ENCODE measurements at places on chromosomes 3 and 15.

- DNase-seq = no peak
These were observed 204.9 kb downstream of the CADPS start for GRCh38 chr3:62670351-62670750.

GRCh38 chr3:192212335-192212734 lies 515.0 kb downstream of the FGF12 start:
- no peak for DNase-seq

DNA sequence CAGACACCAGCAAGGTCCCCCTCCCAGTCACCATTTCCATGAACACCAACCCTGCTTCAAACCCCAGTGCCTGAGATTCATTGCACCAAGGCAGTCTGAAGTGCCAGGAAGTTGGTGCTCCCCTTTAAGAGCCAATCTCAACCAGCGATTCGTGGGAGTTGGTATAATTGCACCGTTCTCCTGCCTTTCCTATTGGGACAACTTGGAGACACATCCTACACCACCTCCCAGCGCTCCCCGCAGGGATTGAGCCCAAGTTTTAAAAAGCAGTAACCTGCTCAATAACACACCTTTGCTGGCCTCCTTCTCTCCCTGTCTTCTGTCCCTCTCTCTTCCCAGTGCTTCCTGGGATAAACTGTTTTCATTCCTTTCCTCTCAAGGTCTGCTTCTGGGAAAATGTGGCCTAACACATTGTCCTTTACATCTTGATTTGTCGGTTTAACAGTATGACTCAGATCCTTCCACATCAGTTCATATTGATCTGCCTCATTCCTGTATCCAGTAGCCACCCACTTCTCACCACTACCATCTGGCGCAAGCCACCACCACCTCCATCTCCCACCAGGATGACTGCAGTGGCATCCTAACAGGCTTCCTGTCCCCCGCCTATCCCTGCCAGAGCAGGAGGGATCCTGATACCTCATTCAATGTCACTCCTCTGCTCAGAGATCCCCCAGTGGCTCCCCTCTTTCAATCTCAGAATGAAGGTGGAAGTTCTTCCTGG lies 37.8 kb upstream of the HRH1 start:
- DNase-seq = no peak

GRCh38 chr3:155285936-155286335 lies 7.5 kb downstream of the STRIT1 start:
- no peak for DNase-seq

DNA sequence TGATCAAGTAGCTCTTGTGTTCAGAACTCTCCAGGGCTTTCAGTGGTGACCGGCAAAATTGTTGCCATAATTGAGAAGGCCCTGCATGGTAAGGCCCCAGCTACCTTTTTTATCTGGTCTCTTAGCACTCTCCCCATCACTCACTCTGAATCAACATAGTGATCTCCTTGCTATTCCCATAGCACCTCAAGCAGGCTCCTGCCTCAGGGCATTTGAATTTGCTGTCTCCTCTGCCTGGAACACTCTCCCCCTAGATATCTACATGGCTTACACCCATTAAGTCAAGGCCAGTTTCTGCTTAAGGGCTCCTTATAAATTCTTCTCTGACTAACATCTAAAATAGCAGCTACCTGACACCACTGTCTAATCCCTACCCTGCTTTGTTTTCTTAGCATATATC lies 3.3 kb upstream of the ARID3B start:
- no peak for DNase-seq

GRCh38 chr3:123349201-123349535 lies 99.7 kb downstream of the ADCY5 start:
- DNase-seq = no peak

- DNase-seq = no peak
These were observed 145.9 kb downstream of the IGF1R start for GRCh38 chr15:98794211-98794610.

DNA sequence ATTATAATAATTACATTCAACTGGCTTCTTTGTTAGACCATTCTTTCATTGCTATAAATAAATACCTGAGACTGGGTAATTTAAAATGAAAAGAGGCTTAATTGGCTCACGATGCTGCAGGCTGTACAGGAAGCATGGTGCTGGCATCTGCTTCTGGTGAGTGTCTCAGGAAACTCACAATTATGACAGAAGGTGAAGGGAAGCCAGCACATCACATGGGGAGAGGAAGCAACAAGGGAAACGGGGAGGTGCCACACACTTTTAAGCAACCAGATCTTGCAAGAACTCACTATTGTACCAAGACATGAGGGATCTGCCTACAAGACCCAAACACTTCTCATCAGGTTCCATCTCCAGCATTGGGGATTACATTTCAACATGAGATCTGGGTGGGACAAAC lies 413.1 kb upstream of the ARRDC4 start:
- DNase-seq = no peak

DNA sequence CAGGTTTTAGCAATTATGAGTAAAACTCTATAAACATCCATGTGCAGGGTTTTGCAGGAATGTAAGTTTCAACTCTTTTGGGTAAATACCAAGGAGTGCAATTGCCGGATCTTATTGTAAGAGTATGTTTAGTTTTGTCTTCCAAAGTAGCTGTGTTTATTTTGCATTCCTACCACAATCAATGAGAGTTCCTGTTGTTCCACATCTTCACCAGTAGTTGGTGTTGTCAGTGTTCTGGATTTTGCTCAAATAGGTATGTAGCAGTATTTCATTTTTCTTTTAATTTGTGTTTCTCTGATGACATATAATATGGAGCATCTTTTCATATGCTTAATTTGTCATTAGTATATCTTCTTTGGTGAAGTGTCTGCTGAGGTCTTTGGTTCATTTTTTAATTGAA lies 185.1 kb upstream of the GALNT15 start:
- DNase-seq = no peak

GRCh38 chr3:154992655-154993054 lies 87.5 kb upstream of the MME start:
- DNase-seq = no peak

GRCh38 chr3:107919239-107919638 lies 171.6 kb downstream of the CD47 start:
- DNase-seq = no peak

DNA sequence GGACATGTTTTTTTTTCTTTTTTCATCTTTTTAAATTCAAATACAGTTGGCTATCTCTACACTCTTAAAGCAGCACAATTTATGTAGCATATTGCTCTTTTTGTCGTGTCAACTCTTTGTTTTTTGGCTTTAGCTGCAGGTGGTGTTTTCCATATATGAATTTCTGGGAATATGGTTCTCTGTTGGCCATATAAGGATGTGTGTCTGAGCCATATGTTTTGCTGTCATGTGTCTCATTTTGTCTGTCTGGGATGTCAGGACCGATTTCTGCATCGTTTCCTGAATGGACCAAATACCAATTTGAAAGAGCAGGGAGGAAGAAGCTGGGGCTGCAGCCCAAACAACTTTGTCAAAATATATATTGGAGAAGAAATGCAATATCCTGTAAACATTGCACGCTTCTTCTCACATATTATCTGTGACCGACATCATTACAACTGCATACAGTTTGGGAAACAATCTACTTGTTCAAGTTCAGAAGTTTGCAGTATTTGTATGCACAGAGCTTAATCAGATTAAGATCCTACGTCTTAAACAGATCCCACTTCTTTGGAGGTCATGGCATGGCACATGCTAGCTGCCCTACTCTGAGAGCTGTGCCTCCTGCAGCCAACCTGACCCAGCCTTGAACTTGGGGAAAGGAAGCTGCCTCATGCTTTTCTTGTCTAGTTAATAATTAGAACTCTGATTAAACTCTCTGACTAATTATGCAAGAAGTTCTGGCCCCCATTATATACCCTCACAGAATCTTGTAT lies 4.0 kb upstream of the SATB1 start:
- no peak for DNase-seq

DNA sequence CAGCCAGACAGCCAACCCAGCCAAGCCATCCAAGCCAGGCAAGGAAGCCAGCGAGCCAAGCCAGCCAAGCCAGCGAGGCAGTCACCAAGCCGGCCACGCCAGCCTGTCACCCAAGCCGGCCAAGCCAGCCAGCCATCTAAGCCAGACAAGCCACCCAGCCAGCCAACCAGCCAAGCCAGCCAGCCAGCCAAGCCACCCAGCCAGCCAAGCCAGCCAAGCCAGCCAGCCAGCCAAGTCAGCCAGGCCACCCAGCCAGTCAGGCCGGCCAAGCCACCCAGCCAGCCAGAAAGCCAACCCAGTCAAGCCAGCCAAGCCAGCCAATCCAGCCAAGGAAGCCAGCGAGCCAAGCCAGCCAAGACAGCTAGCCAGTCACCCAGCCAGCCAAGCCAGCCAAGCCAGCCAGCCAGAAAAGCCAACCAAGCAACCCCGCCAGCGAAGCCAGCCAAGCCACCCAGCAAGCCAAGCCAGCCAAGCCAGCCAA lies 201.2 kb downstream of the GOLGA6L6 start:
- peak; percentile 36 for DNase-seq

- DNase-seq = no peak
These were observed 26.7 kb downstream of the PGPEP1L start for GRCh38 chr15:98980899-98981228.

GRCh38 chr3:105798381-105798934 lies 70.4 kb downstream of the CBLB start:
- no peak for DNase-seq

GRCh38 chr3:195030791-195031321 lies 240.1 kb downstream of the XXYLT1 start:
- no peak for DNase-seq

GRCh38 chr3:1191026-1191425 lies 98.2 kb downstream of the CNTN6 start:
- DNase-seq = no peak

DNA sequence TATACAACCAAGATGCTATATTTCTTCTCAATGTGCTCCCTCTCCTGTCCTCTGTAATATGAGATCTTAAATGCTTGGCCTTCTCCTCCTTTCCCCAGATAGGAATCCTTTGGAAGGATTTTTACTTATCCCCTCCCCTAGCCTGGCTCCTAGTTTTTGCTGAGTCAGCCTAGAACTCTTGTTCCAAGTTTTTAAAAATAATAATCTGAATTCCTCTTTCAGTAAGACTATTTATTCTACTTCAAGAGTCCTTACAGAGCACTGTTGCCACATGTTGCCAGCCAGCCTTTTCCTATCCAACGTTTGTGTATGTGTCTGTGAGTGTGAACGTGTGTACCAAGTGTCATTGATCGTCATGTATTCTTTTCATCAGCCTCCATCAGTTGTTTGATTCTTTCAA lies 11.0 kb upstream of the KCNMB2 start:
- no peak for DNase-seq

- no peak for DNase-seq
These were observed 5.2 kb downstream of the TPM1 start for GRCh38 chr15:63047792-63048114.

- no peak for DNase-seq
These were observed 103.6 kb upstream of the THSD4 start for GRCh38 chr15:71011503-71012155.

DNA sequence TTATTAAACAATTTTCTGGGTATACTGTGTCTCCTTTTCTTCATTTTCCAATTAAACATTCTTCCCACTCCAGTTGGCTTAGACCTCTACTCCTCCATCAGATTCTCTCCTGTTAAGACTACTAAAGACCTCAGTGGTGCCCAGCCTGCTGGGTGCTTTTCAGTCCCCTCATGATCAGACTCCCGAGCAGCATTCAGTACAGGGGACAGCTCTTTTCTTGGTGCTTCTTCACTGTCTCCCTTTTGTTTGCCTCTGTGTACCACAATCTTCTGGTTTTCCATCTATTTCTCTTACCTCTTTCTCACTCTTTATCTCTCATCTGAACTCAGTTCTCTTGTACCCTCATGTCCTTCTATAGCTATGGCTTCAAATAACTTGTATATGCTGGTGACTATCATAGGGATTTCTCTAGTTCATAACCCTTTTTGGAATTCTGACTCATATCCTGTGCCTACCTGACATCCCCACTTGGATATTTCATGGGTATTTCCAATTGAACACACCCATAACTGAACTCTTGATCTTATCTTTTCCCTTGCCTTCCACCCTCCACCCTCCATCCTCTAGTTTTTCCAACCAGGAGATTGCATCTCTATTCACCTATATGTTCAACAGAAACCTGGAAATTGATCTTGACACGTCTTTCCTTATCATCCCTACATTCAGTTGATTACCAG lies 55.6 kb upstream of the ABHD10 start:
- no peak for DNase-seq

- DNase-seq = peak; percentile 1
These were observed 945 bp downstream of the VIPR1 start for GRCh38 chr3:42503251-42503924.

DNA sequence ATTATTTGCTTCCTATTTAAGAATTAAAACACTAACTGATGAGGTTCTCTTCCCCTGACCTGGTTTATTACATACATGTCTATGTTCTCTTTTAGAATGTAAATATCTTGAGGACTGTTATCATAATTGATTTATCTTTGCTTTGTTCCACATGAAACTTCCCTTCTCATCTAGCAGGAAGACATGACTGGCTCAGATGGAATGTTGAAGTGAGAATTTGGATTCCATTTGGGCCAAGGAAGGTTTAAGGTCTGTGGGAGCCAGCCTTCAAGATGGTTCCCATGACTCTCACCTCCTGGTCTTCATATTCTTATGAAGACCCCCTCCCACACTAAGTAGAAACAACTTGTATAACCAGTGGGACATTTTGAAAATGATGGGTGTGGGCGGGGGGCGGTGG lies 222.2 kb upstream of the GADL1 start:
- no peak for DNase-seq

- no peak for DNase-seq
These were observed 48.2 kb upstream of the FGD5 start for GRCh38 chr3:14770591-14770990.

- no peak for DNase-seq
These were observed 171.1 kb upstream of the ICE2 start for GRCh38 chr15:60649845-60650548.

GRCh38 chr3:11691767-11692531 lies 48.2 kb upstream of the VGLL4 start:
- no peak for DNase-seq

DNA sequence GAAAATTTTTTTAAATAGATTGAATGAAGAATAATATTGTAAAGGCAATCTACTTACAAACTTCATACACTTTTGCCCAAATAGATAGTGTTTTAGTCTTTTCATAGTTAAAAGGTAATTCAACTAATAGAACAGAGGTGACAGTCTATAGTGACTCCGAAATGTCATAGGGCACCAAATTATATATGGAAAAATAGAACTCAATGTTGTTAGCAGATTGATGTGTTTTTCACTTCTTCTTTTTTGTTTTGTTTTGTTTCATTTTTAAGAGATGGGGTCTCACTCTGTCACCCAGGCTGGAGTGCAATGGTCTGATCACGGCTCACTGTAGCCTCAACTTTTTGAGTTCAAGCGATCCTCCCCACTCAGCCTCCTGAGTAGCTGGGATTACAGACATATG lies 721 bp downstream of the CSTA start:
- DNase-seq = no peak

GRCh38 chr3:165158011-165158410 lies 38.2 kb downstream of the SLITRK3 start:
- no peak for DNase-seq

All from glutamatergic neuron (in vitro differentiated cells).